ENCODE measurements at places on chromosomes 13 and 19.

DNA sequence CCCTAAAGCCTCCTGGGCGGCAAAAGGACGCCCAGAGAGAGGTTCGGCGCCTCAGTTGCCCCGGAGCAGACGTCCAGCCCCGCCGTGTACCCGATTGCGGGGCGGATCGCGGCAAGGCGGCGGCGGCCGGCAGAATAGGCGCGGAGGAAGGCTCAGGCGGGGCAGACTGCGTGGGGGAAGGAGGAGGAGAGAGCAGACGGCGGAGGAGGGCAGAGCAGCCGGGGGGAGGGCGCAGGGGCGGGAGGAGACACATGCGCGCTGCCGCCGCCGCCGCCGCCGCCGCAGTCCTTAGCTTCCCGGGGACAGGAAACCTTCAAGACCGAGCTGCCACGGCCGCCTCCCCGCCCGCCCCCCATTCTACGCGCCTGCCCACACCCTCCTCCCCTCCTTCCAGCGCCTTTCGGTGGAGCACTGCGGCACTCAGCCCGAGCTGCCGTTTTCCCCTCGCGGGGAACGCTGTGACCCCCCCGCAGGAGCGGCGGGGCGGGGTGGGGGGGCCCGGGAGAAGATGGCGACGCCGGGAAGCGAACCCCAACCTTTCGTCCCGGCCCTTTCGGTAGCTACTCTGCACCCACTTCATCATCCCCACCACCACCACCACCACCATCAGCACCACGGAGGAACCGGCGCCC, at the start of gene LRCH1:
Gene LRCH1, plus strand, starts transcription at position 282 of the 632 bp plus-strand sequence. Its CDS starts 227 bp downstream, at position 509.
- peak; percentile 93 for DNase-seq

DNA sequence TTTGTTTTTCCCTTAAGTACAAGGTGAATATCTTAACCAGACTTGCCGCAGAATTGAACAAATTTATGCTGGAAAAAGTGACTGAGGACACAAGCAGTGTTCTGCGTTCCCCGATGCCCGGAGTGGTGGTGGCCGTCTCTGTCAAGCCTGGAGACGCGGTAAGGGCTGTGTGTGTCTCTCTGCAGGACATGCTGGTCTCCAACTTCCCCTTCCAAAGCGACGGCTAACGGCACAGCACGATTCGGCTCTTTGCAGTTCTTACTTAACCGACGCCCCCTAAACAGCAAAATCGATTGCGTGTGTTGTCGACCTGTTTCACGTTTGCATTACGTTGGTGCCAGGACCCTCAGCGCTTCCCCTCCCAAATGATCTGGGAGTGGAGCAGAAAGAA, 73.2 kb downstream of the GGACT start:
- no peak for DNase-seq

GRCh38 chr13:97975280-97975847, 21.9 kb downstream of the IPO5 start:
- no peak for DNase-seq

- DNase-seq = no peak
These were observed 65.2 kb upstream of the ZNF599 start for GRCh38 chr19:34838248-34838647.

DNA sequence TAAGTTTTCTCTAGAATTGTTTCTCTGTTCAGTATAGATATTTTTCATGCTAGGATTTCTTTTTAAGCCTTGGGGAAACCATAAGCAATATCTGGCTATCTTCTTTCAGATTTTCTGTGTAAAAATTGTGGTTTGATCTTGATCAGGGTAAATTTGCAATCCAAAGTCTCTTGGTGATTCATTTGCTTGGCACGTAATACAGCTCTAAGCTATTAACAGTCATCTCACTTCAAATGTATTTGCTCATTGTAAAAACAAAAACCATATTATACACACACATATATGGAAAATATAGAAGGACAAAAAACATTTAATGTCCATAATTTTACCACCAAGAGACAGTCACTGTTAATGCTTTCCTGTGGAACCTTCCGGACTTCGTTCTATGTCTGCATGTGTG, 191.0 kb downstream of the SHISA2 start:
- peak; percentile 90 for DNase-seq

DNA sequence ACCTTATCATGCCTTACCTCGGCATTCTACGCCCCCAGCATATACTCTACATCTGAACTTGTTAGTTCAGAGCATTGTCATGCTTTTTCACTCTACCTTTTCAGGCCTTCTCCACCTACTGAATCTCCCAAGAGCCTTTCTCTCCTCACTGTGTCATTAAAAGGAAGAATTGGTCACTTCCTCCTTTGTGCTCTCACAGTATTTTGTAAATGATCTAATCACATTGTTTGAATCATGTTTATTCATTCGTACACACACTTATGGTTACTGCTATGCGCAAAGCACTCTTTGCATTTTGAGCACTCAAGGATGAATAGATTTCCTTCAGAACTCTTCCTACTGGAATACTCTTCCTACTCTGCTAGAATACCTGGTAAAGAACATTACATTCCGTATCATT, 15.8 kb upstream of the ELF1 start:
- DNase-seq = no peak

DNA sequence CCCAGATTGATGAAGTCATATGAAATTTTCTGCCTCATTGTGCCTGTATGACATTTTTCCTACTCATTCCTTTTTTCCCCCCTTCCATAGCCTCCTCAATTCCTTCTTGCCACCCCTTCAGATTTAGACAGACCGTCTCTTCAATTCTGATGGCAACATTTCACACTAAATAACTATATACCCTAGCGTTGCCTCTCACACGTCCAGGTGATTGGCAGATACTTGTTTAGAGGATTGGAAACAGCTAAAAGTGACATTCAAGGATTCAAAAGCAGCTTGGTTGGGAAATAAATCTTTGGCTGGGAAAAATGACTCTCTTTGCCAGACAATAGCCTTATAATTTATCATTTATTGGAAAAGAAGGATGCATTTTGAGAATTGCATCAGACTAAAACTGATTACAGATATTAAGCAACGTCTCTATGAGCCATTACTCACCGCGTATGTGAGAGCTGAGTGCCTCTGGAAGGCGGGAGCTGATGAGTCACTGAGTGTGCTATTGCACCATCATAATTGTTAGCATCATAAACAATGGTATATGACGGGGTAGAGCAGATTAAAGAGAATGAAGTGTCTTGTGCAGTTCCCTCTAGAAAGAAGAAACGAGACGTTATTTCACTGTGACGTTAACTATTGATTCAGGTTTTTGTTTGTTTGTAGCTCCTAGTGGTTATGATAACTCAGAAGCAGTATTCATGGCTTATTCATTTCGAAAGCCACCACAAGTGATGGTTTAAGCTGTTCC, 61.1 kb upstream of the FAM216B start:
- peak; percentile 95 for DNase-seq

GRCh38 chr19:4369888-4370260, 26.5 kb downstream of the MPND start:
- DNase-seq = no peak

All from fibroblast of skin of back (primary cell).